Stromal cell of bone marrow (primary cell): ENCODE measurements at places on chromosomes 2 and 18.

DNA sequence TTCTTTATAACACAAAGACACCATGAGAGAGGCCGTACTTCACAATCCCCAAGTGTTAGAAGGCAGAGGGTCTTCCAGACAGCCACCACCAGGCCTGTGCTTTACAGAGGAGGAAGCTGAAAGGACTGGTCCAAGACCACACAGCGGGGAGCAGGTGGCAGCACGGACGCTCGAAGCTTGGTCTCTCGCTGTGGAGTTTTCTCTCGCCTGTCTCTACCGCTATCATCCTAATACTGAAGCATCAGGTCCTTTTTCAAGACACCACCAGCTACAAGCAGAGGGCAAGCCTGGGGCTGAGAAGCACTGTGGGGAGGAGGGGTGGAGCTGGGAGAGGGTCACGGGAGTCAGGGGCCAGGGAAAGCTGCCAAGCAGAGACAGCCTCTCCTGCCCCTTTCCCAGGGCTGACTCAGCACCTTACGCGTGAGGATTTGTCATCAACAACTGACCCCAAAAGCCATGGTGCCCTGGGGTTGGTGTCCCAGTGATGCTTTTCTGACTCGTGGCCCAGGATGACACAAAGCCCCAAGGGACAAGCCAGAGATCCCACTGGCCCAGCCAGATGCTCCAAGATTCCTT lies 31.9 kb upstream of the FOSL2 start:
- peak; percentile 69 for DNase-seq

DNA sequence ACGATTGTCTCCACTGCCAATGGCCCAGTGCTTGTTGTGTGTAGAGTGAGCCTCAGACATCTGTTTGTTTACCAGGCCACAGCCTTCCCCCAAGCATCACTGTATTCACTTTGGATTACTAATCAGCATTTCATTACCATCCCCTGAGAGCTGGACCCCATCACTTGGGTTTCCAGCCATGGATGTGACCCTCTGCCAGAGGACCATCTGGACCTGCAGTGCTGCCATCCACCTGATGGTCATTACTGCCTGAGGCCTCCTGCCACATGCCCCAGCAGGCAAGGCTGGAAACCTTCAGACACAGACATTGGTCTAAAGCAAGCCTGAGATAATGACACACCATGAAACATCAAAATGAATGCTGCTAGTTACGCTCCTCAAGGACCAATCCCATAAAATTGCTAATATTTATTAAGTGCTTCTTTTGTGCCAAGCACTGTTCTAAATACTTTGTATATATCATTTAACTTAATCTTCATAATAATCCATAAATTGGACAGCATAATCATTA lies 2096.3 kb upstream of the CELF4 start:
- no peak for DNase-seq

DNA sequence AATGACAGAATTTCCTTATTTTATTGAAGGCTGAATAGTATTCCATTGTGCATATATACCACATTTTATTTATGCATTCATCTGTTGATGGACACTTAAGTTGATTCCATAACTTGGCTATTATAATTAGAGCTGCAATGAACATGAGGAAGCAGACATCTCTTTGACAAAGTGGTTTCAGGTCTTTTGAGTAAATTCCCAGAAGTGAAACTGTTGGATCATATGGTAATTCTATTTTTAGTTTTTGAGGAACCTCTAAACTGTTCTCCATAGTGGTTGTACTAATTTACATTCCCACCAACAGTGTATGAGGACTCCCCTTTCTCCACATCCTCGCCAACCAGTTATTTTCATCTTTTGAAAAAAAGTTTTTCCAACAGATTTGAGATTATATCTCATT lies 77.5 kb downstream of the TMEM200C start:
- DNase-seq: no peak

GRCh38 chr18:23900994-23901393 lies 113.6 kb upstream of the TTC39C start:
- no peak for DNase-seq

DNA sequence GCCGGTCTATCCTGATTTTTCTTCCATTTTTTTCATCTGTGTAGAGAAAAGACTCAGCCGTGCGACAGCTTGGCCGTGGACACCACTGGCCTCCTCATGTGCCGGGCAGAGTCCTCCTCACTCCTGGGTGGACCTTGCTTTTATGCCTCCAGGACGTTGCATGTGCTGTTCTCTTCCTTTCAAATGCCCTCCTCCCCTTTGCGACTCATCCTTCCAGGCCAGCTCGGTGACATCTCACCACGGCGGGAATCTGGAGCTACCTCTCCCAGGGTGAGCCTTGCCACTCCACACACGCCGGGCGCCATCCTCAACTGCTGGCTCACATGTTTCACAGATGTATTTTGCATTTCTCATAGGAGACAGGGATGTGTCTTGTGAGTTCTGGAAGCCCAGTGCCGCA lies 198.5 kb upstream of the HDAC4 start:
- no peak for DNase-seq
